Stimulated activated CD4-positive, alpha-beta T cell treated with anti-CD3 and anti-CD28 coated beads, Interleukin-15, amount 100 ng/mL, for 1 hour (primary cell): ENCODE measurements at places on chromosomes 3 and 15.

DNA sequence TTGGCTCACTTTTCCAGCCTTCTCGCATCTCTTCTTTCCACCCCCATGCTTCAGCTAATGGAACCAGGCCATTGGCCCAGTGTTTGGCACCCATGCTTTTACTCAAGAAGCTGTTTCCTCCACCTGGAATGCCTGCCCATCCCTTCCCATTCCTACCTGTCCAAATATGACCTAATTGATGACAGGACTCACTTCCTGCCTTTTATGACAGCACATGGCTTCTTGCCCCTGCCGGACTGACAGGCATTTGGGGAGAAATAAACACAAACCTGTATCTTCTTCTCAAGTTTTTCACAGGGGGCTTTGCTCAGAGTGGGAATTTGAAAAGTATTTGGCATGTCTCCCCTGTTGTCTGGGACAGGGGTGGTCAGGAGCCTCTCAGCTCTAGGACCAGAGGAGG is 120.1 kb downstream of the ABHD5 start:
- no peak for DNase-seq

GRCh38 chr3:37943631-37944314 is 46.8 kb upstream of the VILL start:
- no peak for DNase-seq

- no peak for DNase-seq
Observed at GRCh38 chr15:59158701-59159034, 48.0 kb upstream of the LDHAL6B start.

GRCh38 chr15:19899021-19899824 is 642.4 kb downstream of the GOLGA6L6 start:
- no peak for DNase-seq
